ENCODE measurements at places on chromosomes 11 and 22.

DNA sequence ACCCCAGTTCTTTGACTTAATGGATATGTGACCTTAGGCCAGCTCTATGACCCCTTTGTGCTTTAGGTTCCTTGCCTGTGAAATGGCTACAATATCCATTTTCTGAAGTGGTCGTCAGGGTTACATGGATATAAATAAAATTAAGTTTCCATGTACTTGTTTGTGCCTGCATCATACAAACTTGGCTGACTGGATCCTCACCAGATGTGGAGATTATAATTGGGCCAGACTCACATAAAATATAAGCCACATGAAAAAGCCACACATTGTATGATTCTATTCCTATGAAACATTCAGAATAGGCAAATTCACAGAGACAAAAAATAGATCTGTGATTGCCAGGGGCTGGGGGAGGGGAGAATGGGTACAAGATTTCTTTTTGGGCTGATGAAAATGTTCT is 100.9 kb upstream of the USP47 start:
- no peak for DNase-seq

GRCh38 chr11:19359221-19360000 is 118.7 kb upstream of the E2F8 start:
- DNase-seq = no peak

- no peak for DNase-seq
Observed at GRCh38 chr11:73493956-73494598, 103.8 kb downstream of the FAM168A start.

GRCh38 chr11:1838426-1839144 is at the start of gene TNNI2:
TNNI2 (plus strand) TSS chr11:1838981; CDS start chr11:1839697, 716 bp downstream.
- DNase-seq = no peak

- no peak for DNase-seq
Observed at GRCh38 chr11:57354699-57355098, 16.5 kb downstream of the P2RX3 start.

DNA sequence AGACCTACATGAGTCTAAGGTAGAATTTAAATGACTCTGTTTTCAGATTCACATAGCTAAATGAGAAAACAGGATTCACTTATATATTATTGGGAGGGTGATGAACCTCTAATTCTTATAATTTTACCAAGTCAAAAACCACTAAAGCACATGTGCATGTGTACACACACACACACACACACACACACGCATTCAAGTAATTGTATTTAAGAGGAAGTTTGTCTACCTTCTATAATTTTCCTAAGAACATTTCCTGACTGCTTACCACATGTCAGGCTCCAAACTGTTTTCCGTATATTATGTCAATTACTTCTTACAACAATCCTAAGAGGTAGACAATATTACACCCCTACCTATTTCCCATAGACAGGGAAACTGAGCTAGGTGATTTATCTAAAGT is 6.7 kb downstream of the RNF141 start:
- DNase-seq = no peak

DNA sequence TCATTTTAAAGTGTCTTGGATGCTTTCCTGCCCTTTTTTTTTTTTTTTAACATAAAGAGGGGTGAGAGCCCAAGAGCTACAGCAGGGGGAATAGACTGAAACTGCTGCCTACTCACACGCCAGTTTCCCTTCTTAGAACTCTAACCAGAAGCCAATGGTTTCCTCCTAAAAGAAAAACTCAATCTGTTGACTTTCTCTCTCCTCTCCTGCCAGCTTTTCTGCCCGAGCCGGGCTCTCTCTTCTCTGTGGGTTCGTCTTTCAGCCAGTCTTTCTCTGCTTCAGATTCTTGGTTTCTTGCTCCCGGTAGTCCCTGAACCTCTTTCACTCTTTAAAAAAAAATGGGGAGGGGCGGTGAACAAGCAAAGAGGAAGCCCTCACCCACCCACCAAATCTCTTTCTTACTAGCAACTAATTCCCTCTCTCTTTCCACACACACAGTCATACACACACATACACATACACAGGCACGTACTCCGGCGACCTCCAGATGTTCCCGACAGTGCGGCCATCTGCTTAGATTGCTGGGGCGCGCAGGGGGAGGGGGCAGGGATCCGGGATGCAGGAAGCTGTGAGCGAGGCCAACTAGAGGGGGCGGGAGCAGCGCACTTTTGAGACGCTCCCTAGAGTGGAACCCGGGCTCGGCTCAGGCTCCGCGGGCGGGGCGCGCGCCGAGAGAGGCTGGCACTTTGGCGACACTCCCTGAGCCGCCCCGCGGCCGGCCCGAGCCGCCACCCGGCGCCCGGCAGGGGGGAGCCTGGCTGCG is 444 bp upstream of the TSKU start:
- DNase-seq = peak; percentile 95

DNA sequence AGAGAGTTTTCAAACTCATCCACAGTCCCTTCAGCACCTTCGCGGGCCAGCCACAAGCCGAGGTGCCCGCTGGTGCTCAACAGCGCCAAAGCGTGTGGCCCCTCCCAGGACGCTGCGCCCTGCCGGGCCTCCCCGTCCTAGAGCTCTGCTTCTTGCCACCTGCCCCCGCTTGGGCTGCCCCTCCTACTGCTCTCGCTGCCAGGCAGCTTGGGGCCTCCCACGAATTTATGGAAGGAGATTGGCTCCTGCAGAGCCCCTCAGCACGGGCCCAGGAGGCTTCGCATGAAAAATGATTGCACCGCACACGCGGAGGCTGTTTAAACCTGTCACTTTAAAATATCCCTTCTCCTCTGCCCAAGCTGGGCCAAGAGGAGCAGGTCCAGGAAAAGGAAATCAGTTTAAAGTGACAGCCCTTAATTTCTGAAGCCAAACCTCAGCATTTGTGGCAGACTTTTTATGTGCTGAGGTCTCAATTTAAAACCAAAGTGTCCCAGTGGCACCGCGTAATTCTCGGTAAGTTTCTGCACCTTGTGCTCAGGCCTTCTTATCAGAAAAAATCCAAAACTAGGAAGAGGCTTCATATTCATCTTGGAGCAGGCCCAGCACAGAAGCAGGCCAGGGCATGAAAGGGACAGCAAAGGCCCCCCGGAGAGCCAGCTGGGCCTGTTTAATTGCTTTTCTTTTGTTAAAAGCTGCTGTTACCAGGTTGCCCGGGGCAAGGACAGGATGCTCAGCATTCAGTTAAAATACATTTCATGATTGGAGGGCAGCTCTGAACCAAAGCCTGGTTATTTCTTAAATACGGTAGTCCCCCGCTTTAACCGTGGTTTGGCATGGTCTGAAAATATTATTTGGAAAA is 303.6 kb downstream of the OPCML start:
- DNase-seq = no peak

DNA sequence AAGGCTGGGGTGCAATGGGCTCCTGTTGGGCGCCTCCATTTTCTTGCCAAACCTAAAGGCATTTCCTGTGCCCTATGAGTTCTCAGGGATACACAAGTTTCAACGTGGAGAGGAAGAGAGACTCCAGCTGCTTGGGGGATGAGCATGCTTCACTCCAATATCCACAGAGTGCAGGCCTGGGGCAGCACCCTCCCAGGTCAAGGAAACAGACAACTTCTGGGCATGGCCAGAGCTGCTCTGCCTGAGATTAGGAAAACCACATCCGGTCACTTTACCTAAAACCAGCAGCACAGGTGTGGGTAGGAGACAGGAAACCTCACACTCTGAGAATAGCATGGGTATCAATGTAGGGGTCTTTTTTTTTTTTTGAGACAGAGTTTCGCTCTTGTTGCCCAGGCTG is 28.7 kb downstream of the TMEM184B start:
- DNase-seq = no peak

DNA sequence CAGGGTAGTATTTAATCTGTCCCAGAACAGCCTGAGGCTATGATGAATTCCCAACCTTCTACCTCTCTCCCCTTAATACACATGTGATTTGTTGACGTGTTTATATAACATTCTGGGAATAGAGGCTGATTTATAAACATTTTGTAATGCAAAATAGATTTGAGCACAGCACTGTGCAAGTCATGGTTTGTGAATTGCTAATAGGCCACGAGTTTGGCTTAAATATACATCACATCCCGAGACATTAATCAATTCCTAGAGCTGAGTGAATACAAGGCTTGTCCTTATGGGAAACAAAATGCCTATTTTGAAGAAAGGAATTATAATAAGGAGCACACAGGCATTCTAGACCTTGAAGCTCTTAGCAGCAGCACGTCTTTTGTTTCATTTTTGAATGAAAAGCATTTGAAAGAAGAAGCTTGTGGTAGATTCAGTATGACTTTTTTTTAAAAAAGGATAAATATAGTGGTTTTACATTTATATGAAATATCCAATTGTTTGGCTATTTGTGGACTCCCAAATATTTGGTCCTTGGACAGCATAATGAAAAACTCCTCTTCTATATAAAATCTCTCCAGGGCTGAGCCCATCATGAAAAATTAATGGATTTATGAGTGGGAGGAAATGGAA is 116.4 kb downstream of the SLC17A6 start:
- DNase-seq = no peak

DNA sequence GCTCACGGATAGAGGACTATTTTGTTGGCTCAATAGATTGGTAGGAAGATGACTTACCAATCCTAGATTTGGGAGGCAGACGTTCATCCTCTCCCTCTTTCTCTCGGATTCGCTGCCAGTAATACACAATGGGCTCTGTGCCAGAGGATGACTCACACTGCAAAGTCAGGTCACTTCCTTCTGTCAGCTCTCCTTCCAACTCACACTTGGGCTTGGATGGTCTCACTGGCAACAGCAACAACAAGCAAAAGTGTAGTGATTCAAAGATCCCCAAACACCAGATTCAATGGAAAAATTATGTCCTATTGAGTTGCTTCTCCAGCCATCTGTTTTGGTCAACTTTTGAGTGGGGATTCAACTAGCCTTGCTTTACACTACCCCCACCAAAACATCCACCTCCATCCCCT is 21.7 kb upstream of the HSPA8 start:
- DNase-seq = peak; percentile 80

GRCh38 chr11:86208572-86208971 is 36.0 kb upstream of the EED start:
- no peak for DNase-seq

DNA sequence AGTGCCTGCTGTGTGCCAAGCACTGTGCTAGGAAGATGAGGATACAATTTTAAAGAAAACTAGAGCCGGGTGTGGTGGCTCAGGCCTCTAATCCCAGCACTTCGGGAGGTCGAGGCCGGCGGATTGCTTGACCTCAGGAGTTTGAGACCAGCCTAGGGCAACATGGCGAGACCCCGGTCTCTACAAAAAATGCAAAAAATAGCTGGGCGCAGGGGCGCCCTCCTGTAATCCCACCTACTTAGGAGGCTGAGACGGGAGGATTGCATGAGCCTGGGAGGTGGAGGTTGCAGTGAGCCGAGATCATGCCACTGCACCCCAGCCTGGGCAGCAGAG is 8.3 kb downstream of the TPBGL start:
- DNase-seq = no peak

- no peak for DNase-seq
Observed at GRCh38 chr11:32884770-32885384, 7.7 kb upstream of the QSER1 start.

DNA sequence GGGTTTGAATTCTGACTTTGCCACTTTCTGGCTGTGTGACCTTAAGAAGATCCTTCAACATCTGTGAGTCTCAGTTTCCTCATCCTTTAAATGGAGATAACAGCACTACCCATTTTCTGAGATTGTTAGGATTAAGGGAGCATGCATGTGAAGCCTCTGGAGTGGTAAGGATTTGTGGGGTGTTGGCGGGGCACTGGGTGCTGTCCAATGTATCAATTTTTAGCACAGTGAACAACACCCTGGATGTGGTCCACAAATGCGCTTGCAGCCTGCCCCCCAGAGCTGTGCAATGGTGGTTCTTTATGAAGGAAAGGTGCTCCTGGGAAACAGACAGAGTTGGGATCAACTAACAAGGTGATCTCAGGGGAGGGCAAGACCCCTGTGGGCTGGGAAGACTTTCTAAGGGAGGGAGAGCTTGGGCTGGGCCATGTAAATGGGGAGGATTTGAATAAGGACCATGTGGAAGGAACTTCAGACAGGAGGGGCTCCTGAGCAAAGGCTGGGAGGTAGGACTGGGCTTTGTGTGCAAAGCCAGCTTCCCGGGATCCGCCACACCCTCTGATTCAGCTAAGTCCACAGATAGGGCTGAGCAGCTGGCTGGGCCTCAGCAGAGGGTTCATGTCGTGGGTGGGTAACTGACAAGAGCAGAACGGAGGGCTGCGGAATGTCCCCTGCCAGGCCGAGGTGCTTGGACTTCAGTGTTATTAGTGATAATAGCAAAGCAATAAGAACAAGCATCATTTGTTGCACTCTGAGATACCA is 22.7 kb upstream of the RASD2 start:
- no peak for DNase-seq

GRCh38 chr11:30023074-30023473 is 6.2 kb upstream of the KCNA4 start:
- DNase-seq = no peak

DNA sequence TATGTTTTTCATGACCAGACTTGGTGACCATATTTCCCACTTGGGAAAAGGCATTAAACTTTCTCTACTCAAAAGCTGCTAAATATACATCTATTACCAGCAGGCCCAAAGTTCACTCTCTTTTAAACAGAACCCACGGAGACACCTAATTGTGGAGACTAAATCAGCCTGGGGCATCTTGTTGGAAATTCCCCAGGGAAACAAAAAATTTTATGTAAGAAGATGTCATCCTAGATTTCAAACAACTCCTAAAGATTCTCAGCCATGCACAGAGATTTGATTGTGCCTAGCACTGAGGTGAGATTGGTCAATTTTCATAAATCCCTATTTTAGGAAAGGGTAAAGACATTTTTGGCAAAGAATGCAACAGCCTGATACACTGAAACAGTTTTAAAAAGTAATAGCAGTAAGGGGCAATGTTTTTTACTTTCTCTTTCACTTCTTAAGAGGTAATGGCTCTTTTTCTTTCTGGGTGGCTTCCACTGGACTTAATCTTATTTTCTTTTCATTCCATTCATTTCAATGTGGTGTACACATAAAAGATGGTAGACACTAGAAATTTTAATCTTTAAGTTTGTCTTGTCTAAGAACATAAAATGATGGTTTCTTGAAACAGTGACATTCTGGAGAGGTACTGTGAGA is 9.6 kb downstream of the OR52N2 start:
- no peak for DNase-seq

DNA sequence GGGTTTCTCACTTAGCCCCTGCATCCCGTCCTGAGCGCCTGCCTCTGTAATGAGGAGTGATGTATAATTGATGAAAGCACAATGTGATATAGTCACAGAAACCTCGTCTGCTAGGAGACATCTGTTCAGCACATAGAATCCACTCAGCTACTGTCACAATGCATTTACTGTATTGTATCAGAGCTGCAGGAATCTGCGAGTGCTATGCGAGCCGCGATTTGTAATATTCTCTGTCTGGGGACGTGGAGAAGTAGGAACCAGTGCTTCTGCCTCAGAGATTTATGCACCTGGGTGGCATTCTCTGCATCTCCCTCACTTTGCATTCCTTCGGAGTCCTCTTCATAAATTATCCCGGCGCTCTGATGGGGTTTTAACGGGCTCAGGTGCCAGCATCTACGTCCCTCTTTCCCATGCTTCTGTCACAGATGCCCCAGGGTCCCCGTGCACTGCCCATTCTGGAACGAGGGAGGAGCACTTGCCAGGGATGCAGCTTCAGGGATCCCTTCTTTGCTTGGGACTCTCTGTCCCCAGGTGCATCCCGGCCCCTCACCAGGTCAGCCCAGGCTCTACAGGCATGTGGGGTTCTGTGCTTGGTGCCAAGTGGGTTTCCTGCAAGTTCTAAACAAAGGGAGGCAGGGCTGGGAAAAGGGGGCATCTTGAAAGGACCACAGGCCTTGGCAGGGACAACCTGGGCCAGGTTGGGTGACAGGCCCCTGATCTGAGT is 205.5 kb downstream of the DSCAML1 start:
- no peak for DNase-seq

- DNase-seq = no peak
Observed at GRCh38 chr11:104572279-104572678, 326.0 kb downstream of the CASP12 start.

GRCh38 chr11:44326615-44327475 is 16.9 kb upstream of the ALX4 start:
- no peak for DNase-seq

Data from suprapubic skin (tissue), 4 donors.